ENCODE measurements at places on chromosomes 13 and 19.
A peak's percentile ranks its signal among the peaks of the same experiment; 100 is the strongest.

- peak; percentile 80 for DNase-seq
Measured at GRCh38 chr19:47608969-47609905, at the start of gene BICRA. Gene BICRA, plus strand, starts transcription at chr19:47609134. Its CDS starts 64,441 bp downstream, at chr19:47673575.

- DNase-seq: no peak
Measured at GRCh38 chr19:45753548-45753947, 15.5 kb downstream of the SIX5 start.

- DNase-seq: no peak
Measured at GRCh38 chr13:32904266-32904665, 112.0 kb upstream of the KL start.

DNA sequence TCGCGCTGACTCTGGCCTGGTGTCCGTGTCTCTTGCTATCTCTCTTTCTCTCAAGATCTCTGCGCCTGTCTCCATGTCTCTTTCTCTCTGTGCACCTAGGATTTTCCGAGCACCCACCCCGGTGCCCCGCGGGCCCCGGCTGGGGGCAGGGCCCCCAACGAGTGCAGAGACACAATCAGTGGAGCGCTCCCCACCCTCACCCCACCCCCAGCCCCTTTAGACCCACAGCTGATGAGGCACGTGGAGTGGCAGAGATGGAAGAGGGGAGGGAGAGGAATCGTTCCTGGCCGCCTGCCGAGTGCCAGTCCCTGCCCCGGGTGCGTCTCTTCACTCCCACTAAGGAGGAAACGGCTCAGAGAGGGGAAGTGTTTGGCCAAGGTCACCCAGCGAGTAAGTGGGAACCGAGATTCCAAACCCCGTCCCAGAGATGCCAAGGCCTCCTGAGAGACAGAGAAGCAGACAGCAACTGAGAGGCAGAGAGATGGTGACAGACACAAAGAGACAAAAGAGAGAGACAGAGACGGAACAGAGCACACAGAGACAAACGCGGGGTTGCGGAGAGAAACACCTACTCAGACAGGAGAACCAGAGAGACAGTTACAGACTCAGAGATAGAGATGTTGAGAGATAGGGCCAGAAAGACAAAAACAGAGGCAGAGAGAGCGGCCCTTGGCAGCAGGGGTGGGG lies 626 bp upstream of the BCL3 start:
- DNase-seq: no peak
